Activated naive CD4-positive, alpha-beta T cell treated with anti-CD3 and anti-CD28 coated beads, Interleukin-2, amount 50 U/mL, for 72 hours (primary cell): ENCODE measurements at places on chromosomes 11 and 22.

GRCh38 chr11:126578426-126578825, 222.9 kb downstream of the ST3GAL4 start:
- no peak for DNase-seq

DNA sequence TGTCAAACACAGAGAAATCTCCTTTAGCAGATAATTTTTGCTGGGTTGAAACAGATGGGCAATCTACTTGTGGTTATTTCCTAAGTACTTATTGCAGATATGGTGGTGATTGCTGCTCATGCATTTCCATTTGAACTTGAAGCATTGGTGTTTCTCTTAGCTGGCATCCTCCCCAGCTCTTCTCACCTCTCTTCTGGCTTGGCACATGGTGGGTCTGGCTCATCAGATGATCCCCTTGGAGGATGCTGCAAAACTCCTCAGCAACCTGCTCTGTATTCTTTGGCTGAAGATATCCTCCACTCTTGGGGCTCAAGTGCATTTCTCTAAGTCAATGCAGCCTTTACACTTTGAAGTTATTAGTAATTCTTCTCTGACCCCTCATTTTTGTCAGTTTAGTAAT, 87.3 kb upstream of the MYO18B start:
- DNase-seq: no peak

DNA sequence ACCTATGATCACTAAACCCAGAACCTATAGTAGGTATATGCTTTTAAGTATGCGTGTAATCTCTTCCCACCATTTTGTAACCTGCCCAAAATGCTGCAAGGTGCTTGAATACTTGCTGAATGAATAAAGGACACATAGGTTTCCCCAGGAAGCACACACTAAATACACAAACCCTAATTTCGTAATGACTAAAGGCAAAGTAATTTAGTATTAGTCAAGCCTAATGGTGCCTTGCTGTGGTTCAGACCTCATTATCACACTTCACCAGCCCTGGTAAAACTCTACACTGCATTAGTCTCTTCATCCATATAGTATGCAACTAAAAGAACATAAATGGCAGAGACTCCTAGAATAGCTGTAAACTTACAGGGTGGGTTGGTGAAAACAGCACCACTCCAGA, 289.0 kb upstream of the PITPNB start:
- no peak for DNase-seq

GRCh38 chr22:38026130-38027111, 30.8 kb upstream of the PICK1 start:
- no peak for DNase-seq

DNA sequence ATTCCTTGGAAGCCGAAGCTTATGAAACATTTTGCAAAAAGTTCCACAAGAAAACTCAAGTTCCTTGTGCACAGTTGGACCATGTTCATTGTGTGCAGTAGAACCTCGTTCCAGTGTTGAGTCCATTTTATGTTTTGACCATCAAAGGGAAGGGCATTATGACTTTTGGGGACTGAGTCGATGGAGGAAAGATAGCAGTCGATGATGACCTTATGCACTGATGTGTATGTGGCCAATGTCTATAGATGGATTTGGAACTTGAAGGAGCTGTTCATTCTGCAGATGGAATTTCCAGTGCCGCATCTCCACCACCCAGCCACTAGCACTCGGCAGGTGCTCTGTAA, 71.5 kb upstream of the IGLL5 start:
- DNase-seq: no peak

GRCh38 chr11:133897331-133897650, 52.0 kb upstream of the SPATA19 start:
- DNase-seq: no peak

DNA sequence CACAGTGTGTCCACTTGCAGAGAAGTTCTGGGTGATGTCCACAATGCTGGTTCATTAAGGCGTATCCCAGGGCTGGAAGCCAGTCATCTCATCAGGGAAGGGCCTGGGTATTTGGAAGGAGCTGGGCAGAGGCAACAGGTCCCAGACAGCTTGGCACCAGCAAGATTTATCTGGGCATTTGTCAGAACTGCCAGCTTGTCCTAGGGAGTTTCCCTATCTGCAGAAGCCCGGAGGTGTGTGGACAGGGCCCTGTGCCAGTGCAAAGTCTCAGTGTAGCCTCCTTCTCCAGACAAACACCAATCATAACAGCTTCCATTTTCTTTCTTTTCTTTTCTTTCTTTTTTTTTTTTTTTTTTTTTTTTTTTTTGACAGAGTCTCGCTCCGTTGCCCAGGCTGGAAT, 125.3 kb upstream of the TIMP3 start:
- no peak for DNase-seq

DNA sequence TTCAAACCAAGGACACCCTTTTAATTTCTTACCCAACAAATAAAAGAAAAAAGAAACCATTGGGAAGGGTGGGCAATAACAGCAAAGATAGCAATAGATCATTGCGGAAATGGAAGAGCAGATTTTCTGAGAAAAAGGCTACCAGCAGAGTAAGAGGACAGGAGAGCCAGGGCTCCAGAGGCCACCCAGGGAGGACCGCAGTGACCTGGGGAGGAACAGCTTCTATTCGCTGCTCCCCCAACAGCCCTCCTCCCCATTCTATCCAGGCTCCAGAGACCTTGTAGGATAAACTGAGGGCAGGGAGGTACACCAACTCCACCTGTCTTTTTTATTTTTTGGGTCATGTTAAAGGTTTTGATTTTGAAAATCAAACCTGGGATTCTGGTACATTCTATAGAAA, 59.8 kb downstream of the SYN3 start:
- no peak for DNase-seq
